Regular cardiac myocyte (primary cell): ENCODE measurements at places on chromosomes 2 and 18. TPM values are rescaled to one million over a fixed set of nuclear protein-coding genes. Genes with fewer than 3 reads are reported as not detected.

SEPTIN10 gene
- 84.5 and 104 TPM in 2 replicates for total RNA-seq

HOXD4 gene
- total RNA-seq = 0.56 TPM in 1 of 2 replicates, not detected in the other

STEAP3 gene
- total RNA-seq = 7.6 and 31.4 TPM in 2 replicates

SPATA3 gene
- not detected in 2 replicates for total RNA-seq
